ENCODE measurements at places on chromosomes 6 and 20. TPM values are rescaled to one million over a fixed set of nuclear protein-coding genes. Genes with fewer than 3 reads are reported as not detected.

DNA sequence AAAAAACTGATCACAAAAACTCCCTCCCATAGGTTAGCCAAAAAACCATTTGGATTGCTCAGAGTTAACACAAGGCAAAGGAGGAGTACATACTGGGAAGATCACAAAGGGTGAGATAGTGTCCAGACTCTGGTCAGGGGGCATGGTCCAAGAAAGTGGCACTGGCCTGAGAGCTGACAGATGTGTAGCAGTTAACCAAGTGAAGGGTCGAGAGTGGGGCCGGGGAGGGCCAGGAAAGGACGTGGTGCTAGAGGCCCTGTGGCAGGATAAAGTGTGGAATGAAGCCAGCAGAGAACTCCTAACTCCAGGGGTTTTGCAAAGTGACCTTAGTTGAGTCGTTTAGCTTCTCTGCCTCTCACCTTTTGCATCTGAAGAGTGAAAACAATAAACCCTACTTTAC lies 290.5 kb downstream of the FOXA2 start:
- DNase-seq, result no peak

The MCHR2 gene
- total RNA-seq, result not detected

- peak; percentile 81 for DNase-seq
Measured at GRCh38 chr6:112286010-112286409, 31.6 kb upstream of the LAMA4 start.

The C6orf15 gene
- total RNA-seq, result not detected

DNA sequence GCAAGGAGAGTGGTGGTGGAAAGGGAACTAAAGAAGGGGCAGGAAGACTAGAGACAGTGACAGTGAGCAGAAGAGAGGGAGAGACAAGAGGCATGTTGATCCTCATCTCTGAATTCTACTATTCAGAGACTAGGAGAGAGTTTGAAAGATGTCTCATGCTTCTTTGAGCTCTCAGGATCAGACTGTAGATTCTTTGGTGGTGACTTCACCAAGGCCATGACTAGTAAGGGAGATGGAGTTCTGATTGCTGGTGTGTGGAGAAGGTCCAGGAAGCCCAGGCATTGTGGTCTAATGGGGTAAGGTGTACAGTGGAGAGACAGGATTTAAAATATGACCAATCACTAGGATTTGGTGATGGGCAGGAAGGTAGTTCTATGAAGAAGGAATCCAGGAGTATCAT lies 713 bp downstream of the WFDC9 start:
- no peak for DNase-seq

- DNase-seq, result no peak
Measured at GRCh38 chr6:157732007-157732406, 91.0 kb upstream of the SNX9 start.

The TUBB1 gene
- not detected for total RNA-seq

- no peak for DNase-seq
Measured at GRCh38 chr20:11719153-11719552, 198.5 kb upstream of the BTBD3 start.

- no peak for DNase-seq
Measured at GRCh38 chr6:89359561-89359960, 7.0 kb upstream of the UBE2J1 start.

Measured in activated CD4-positive, alpha-beta T cell treated with anti-CD3 and anti-CD28 coated beads, Interleukin-2, amount 10 ng/mL, durations not matched to agents 7 days and 5 days (primary cell).